NCI-H1417 treated with DMSO at 0.1 percent for 48 hours (cell line): ENCODE measurements at places on chromosomes 13 and 19.

DNA sequence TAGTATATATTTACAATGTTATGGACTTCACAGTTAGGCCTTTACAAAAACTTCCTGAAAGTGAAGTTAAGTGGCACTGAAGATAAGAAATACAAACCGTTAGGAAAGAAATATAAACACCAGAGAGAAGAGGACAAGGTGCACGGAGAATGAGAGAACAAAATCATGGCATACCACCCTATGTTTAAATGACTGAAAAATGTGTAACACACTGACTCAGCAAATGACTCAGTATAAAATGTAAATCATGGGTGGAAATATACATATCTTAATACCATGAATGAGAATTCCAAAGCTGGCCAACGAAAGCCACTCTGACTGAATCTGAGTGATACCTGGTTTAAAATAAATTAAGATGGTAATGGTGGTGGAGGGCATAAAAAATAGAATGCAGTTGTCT lies 260.8 kb downstream of the DNAJC15 start:
- no peak for DNase-seq

- DNase-seq = no peak
Observed at GRCh38 chr13:76016799-76017400, 380.8 kb downstream of the LMO7 start.

GRCh38 chr13:33275916-33276315 lies 9.6 kb downstream of the STARD13 start:
- no peak for DNase-seq

GRCh38 chr13:95484052-95484451 lies 68.5 kb upstream of the CLDN10 start:
- no peak for DNase-seq

GRCh38 chr19:16584248-16585093 lies 12.3 kb upstream of the SLC35E1 start:
- DNase-seq = no peak

DNA sequence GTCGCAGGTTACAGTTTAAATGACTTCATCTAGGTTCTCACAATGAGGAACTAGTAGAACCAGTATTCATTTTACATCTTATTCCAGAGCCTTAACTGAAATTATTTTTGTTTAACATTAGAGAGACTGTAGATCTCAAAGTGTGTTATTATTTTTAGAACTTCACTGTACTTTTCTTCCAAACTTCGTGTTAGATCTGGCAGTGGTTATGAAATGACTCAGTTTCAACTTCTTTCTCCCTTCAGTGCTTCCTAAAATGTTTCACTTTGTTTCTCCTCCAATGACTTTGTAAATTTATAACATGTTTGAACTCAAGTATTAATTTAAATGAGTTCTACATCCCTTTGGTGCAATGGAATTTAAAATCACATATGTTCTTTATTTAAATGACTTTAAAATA lies 139.3 kb downstream of the PCDH9 start:
- DNase-seq = no peak

- DNase-seq = no peak
Observed at GRCh38 chr19:39428283-39429112, 7.3 kb downstream of the RPS16 start.

DNA sequence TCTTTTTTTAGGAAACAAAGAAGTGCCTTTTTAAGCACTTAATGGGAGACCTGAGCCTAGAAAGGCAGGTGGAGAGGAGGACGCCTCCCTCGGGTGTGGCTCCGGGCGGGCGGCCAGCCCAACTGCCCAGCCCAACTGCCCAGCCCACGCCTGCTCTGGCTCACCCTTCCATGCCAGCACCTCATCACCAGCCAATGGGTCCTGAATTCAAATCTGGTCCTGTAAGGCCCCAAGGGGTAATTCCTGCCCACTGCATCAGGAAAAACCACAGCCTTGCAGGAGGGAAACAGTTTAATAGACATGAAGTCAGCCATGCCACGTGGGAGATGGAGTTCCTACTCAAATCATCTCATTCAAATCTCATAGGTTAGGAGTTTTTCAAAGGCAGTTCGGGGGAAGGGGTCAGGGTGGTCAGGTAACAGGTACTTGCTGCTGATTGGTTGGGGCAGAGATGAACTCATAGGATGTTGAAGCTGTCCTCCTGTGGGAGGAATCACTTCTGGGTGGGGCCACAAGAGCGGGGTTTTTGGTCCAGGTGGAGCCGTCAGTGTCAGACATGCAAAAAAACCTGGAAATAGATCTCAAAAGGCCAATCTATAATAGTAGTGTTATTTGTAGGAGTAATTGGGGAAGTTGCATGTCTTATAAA lies 64.9 kb downstream of the HSPH1 start:
- no peak for DNase-seq

DNA sequence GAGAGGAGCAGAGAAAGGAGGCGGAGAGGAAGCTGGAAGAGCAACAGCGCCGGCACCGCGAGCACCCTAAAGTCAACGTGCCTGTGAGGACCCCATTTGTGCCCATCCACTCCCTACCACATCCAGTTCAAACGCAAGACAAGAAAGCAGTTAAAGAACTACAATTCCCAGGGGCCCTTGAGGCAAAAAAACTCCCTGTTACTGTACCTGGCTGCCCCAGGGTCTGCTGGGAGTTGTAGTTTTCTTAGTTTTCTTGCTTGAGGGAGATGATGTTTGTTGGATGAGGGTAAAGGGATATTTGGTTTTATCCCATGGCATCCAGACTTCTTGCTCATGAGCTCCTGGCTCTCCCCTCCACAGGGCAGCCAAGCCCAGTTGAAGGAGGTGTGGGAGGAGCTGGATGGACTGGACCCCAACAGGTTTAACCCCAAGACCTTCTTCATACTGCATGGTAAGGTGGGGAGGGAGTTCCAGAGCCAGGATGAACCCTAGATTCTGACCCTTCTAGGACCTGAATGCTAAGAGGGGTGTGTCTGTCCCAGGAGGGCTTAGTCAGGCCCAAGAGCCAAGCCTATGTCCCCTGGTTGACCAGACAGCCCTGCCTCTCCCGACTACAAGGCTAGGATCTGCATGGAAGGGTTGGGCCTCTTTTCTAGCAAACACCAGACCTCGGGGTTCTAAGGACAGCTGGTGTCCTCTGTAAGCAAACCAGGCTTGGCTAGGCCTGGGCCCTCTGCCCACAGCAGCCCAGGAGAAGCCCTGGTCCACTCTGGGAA lies 13.2 kb downstream of the NUCB1 start:
- DNase-seq = no peak

DNA sequence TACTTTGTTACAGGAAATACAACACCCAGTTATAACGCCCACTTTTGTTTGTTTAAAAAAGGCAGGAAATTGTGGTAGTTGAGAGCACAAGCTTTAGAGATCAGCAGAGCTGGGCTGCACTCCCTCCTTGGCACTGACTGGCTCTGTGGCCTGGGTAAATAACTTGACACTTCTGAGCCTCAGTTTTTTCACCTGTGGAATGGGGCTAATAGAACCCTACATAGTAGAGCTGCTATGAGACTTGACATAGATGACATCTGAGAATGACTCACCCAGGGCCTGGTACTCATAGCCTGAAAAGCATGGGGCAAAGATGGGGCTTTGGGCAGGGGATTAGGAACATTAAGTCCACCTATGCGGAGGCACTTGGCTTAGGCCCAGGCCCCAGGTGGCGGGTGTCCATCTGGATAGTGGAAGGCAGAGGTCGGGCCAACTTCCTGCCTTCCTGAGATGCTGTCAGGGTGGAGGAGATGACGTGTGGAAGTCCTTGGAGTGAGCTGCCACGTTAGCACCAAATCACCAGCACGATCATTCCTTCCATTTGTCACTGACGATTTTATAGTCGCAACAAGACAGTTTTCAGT lies 159.1 kb downstream of the KATNAL1 start:
- no peak for DNase-seq

GRCh38 chr19:13425151-13425550 lies 81.1 kb downstream of the CACNA1A start:
- DNase-seq = no peak

DNA sequence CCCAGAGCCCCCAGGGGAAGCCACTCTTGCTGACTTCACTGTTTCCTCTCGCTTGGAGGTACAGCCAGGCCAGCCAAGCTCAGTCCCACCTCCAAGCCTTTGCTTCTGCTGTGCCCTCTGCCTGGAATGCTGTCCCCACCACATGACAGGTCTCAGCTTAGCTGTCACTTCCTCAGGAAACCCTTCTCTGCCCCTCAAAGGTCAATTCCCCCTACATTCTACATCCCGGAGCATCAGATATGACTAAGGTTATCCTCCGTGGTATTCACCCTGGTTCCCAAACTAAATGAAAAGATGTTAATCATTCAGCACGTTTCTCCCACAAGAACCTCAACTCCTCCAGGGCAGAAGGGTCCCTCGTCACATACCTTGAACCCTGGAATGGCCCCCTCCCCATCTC lies 53.5 kb downstream of the PTPRS start:
- DNase-seq = no peak

- no peak for DNase-seq
Observed at GRCh38 chr13:28753208-28753892, 34.6 kb upstream of the SLC46A3 start.

- no peak for DNase-seq
Observed at GRCh38 chr19:42497492-42498168, 30.7 kb downstream of the CEACAM1 start.

DNA sequence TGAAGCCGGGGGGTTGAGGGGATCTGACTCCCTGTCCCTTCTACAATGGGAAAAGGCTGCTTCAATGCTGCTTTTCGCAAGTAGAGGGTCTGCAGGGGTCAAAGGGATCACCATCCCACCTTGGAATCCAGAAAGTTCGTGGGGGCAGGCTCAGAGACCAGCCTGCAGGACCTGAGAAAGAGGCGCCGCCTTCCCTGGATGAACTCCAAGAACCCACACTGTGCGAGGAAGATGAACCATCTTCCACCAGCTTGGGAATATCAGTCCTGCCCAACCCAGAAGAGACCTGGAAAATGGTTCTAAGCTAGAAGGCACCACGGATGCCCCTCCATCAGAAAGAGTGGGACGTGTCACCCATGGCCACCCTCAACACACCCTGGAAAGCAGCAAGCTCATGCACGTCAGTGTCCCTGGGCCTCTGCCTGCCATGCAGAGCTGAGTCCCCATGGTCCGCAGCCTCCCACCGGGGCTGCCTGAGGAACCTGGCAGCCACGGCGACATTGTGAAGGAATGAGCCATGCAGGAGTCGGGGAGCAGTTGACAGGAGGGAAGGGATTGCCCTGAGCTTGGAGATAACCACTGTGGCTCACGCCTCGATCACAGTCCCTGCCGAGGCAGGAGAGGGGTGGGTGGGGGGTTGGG lies 14.6 kb downstream of the RAB3D start:
- no peak for DNase-seq

DNA sequence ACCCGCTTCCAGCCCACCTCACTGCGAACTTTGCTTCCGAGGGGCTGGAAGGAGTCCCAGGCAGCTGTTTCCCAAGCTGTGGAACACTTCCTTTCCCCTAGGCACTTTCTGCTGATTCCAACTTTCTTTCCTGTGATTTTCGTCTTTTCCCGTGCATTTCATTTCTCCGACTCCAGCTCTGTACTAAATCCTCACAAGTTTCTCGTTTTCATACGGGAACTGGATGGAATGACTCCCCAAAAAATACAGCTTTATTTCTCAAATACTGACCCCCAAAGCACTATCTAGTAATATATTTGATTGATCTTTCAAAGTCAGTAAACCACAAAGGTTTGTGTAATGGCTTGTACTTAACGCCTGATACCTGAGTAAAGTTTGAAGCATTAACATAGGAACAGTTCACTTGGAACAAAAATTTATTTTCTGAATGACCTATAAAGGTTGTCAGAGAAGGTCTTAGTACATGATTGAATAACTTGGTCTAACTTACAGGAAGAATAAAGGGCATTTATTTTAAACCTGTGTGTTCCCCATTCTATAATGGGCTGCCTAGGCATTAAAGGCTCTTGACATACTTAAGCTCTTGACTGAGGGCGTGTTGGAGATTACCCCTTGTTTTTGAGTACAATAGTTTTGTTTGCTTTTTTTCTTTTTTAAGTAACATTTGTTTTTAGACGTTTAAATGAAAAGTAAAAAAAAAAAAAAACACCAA lies 1.3 kb upstream of the PCDH9 start:
- no peak for DNase-seq

DNA sequence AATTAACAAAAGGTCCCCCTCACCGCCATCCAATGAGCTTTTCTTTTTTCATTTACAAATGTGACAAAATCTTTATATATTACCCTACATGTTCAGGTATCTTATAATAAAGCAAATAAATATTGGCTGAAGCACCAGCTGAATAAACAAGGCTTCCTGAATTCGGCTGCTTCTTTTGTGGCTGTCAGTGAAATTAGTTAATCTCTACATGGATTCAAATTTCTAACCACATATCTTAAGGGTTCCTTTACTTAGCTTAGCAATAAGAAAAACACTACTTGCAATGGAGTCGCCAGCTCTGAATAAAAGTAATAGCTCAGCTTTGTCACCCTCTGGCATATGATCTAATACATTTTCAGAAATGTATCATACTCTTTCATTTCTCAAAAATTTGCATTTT lies 104.3 kb downstream of the CCNA1 start:
- DNase-seq = no peak

GRCh38 chr13:32310134-32310706 lies 4.9 kb downstream of the ZAR1L start:
- DNase-seq = no peak

DNA sequence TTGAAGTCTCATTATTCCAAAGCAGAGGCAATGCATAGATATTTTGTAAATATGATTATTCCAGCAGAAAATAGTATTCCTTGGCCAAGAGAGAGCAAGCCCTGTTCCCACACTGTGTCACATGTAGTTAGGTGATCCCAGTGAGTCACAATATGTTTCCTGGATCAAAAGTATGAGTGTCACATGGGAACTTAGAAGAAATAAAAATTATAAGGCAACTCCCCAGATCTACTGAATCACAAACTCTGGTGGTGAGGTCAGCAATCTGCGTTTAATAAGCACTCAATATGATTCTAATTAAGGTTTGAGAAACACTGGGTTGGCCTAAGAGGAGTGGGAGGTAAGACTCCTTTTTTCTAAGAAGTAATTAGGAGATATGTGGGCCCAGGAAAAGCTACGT lies 1504.5 kb upstream of the PCDH20 start:
- DNase-seq = no peak

DNA sequence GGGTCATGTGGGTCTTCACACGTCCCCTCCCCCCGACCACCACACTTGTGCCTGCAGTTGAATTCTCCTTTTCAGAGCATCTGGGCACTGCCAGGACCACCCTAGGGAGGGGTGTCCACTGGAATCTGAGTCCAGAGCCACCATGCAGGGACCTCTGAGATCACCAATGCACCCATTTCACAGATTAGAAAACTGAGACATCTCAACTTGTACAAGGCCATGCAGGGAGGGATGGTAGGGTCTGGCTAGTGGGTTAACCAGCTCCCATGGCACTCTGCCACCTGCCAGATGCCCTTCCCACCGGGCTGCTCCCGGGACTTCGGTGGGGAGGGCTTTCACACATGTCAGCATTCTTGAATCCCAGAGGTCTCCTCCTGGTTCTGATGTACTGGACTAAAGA lies 44.3 kb upstream of the C19orf12 start:
- DNase-seq = no peak

- DNase-seq = no peak
Observed at GRCh38 chr13:109204252-109204651, 574.8 kb downstream of the MYO16 start.
